ENCODE measurements at places on chromosomes 3 and 15.

DNA sequence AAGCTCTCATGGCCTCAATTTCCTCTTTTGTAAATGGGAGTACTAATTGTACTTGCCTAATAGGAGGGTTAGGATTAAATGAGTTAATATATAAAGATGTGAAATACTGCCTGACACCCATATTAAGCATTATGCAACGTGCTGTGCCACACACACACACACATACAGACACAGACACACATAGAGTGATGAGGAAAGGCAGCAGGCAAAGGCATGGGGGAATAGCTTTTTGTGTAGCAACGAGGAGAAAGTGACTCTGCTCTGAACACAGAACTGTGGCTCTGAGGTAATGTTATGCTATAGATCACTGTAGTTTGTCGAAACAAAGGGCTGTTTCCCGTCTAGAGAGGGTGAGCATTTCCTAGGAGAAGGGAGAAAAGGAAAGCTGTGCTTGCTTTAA lies 233.3 kb upstream of the SLCO3A1 start:
- DNase-seq = no peak

- DNase-seq = no peak
Observed at GRCh38 chr3:49030321-49030720, 1.1 kb upstream of the IMPDH2 start.

DNA sequence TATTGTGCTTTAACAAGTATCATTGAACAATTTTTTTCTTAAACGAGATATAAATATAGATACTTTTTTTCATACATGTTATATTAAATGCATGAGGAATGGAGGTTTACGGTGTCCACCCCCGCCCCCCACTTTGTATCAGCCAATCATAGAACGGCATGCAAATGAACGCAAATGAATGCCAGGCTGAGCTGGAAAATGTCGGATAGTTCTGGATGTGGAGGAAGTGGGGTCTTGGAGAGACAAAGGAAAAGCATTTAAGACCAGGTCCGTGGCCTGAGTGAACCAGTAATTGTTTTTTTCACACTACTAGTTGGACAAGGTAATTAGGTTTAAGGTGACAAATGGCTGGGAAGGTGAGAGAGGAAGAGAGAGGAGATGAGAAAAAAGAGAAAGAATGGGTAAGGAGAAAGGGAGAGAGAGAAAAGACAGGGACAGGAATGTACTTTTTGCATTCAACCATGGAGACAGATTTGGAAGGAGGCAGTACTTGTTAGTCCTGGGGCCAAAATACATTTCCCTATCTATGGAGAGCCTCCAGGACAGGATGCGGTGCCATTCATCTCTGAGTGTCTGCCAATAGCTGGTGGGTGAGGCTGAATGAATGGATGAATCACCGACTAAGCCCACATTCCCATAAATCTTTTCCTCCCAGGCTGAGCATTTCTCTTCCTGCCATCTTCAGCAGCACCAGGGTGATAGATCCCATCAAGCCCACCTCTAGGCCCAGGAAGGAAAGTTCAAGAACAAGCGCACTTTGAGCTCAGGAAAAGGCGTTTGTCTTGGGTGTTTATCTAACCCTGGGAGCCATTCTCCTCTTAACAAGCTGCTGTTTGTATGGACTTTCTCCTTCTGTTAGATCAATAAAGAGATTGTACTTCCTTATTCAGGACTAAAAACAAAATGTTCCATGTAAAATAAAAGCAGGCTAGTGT lies 1.4 kb upstream of the RAD18 start:
- DNase-seq = peak; percentile 53

DNA sequence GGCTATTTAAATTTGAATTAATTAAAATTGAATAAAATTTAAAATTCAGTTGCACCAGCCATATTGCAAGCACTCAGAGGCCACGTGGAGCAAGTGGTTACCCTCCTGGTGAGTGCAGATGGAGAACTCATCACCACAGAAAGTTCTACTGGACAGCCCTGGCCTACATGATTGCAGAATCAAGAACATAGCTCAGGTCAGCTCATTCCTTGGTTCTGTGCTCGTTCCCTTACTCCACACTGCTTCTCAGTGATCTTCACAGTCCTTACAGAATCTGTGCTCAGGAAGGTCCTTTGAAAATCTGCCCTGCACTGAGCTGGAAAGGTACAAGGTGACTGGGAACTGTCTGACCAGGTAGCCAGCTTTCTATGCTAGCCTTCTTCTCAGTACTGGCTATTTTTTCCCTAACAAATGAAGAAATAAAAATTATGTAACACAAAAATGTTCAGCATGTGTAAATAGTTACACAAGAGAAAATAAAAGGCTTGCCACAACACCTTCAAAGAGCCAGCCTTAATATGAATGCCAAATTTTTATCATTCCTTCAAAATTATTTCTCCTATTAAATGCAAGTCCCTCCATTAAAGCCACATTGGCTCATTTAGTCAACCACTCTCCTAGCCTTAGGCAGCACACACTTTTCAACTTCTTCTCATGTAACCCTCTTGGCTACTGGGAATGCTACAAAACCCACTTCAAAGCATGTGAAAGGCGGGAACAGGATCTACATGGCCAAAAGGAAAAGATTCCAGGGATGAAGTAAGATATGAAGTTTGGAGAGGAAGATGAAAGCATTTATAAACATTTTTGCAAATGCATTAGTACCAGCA lies 326.4 kb upstream of the WNT5A start:
- DNase-seq = no peak

DNA sequence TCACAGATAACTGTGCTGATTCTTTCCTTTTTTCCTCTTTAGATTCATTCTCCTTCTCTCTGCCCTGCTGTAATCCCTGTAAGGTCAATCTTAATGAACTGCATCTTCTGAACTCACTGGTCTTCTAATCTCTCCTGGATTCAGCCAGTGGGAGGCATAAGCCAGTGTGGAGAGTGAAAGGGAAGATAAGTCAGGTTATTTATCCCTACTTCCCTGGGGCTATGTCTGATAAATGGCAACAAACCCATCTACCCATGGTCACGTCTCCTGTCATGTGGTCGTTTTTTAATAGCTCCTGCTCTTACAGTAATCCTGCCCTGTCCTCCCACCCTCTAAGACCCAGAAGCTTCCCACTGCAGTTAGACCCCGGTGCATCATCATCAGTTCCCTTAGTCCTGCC lies 199.6 kb upstream of the NAALADL2 start:
- no peak for DNase-seq

GRCh38 chr15:39598958-39599845 lies 18.3 kb downstream of the THBS1 start:
- DNase-seq = no peak

DNA sequence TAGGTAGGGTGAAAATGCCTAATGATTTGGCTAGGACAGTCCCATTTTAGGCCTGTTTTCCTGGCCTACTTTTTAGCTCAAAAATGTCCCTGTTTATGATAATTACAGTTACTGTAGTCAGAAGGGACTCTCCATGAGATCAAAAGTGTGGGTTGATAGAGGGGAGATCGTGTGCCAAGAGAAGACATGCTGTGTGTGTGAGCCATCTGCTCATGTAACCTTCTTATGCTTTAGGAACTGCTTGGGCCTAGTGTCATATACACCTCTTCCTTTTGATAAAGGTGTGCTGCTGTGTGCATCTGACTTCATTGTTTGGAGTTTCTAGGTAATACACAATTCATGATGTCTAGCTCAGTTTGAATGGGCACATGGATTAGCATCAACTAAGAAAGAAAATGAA lies 786.5 kb downstream of the PDCD6IP start:
- DNase-seq = no peak

DNA sequence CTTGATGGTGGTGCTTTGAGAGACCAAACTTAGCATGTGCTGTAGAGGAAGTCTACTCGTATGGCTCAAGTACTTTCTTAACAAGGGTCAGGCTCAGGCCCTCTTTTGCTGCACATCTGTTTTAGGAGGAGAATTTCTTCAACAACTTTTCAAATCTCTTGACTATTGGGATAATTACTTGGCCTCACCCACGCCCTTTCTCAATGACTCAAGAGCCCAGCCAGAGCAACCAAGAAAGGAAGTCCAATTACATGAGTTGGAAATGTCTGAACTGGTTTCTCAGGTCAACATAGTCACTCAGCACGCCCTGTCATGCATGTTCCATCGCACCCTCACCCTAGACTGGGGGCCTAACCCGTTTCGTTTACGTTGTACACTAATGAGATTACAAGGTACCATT lies 44.8 kb upstream of the UMPS start:
- DNase-seq = no peak
